ENCODE measurements at places on chromosomes 2 and 18.

GRCh38 chr18:10051877-10052631, 138.2 kb downstream of the VAPA start:
- no peak for DNase-seq

GRCh38 chr18:8260319-8260718, 348.9 kb upstream of the RAB12 start:
- DNase-seq: no peak

DNA sequence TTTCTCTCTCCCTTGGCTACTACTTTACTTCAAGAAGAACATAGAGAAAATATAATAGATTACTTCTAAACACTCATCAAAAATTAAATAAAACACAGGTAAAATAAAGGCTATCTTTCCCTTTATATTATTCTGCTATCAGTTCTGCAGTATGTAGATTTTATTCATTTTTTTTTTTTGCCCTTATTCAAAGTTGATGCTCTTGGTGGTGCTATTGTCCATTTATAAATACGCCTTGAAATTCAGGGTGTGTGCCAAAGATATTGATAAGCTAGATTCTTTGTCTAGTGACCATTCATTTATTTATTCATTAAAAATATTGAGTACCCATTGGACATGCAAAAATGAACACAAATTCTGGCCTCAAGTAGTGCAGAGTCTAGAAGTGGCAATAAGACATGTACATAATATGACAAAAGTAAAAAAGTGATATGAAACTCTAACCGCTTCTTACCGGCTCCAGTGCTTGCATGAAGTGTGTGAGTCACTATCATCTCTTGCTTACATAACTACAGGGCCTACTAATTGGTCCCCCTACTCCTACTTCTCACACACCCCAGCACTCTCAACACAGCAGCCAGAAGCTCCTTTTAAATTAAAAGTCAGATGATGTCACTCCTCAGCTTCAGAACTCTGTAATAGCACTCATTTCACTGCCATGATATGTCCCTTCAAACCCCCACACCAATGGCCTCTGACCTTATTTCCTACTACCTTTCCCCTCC, 208.3 kb upstream of the FANCL start:
- no peak for DNase-seq

DNA sequence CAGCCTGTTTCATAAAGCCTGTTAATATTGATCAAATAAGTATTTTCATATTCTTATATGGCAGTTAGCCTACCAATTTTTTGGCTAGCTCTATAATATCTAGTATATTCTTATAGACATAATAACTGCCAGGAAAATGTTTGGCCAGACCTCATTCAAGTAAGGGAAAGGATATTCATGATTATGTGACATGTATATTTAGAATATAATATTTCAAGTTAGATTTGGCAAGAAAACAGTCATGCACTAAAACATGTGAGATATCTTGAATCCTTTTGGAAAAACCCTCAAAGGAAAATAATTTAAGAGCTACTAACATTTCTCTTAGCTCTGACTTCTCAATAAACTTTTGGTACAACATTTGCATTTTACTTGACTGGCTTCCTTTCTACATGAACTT, 694.1 kb downstream of the PLCL1 start:
- no peak for DNase-seq

DNA sequence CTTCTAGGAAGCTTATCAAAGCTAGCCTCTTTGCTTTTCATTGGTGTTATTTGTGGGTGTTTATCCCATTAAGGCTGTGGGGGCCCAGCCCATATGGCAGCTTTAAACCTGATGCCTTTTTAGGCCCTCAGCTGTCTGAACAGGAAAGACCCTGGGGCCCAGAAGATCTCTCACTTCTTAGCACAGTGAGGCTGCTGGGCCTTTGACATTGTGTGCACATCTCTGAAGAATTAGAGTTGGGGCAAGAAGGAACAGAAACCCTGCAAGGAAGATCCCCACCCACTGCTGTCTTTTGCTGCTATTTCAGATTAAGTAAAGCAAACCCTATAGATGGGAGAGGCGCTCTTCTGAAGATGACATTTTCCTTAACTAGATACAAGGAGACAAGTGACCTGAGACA, 250.0 kb downstream of the SMAD2 start:
- no peak for DNase-seq
